ENCODE measurements at places on chromosomes 1 and 21.
A peak's percentile ranks its signal among the peaks of the same experiment; 100 is the strongest.

DNA sequence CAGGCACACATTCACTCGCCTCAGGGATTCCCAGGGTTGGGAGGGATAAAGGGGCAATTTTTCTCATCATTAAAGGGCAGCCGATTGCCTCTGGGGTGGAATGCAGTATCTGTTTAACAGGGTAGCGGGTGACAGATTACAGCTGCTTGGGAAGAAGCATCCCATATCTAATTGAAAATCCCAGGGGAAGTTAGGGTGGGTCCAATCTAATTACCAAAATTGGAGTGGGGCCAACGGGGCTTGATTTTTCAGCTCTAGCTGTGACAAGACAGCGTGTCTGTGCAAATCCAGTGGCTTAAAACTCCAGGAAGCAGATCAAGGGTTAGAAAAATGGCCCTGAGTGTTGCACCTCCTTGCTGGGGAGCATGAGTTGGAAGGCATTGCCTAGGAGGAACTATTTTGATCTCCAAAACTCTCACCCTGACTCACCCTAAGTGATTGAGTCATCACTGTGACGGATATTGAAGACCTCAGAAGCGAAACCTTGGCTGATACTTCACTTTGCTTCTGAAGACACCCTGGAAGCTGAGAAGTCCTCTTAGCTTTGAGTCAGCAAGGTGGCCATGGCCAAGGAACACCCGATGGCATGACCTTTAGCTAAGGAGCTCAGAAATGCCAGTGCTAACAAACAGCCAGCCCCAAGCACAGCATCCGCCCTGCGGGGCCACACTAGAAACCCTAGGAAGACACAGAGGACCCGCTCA lies 46.0 kb downstream of the GRHL3 start:
- DNase-seq, result peak; percentile 61

- DNase-seq, result no peak
Measured at GRCh38 chr1:246572785-246573184, 6.5 kb downstream of the CNST start.

- DNase-seq, result no peak
Measured at GRCh38 chr1:248373761-248374160, 1.8 kb upstream of the OR2T6 start.

- DNase-seq, result no peak
Measured at GRCh38 chr1:224801844-224802490, 127.5 kb upstream of the DNAH14 start.

DNA sequence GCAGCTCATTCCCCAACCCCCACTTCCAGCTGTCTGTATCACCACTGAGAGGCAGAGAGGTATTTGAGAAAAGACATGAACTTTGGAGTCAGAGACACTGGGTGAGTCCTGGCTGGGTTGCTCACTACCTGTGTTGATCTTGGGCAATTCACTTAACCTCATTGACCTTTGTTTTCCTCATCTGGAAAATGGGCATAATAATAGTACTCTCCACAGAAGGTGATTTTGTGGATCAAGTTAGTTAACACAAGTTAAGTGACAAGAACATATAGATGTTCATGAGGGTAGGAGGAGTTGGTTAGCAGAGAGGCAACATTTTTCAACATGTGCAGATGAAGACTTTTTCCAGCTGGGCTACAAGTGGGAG lies 17.1 kb upstream of the ETV3L start:
- DNase-seq, result no peak

DNA sequence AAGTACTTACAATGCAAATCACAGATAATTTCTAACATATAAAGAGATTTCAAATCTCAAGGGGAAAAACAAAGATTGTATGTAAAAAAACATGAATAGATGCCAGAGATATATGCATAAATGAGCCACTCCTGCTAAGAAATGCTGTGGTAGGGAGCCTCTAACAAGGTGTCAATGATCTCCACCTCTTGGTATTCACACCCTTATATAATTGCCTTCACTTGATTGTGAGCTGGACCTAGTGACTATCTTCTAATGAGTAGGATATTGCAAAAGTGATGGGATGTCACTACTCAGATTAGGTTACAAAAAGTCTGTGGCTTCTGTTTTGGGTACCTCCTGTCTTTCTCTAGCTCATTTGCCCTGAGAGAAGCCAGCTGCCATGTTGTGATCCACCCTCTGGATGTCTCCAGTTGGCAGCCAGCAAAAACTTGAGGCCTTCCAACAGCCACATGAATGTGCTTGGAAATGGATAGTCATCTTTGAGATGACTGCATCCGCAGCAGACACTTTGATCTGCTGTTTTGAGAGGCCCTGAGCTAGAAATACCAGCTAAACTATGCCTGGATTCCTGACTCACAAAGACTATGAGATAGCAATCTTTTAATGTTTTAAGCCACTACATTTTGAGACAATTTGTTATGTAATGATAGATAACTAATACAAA lies 196.1 kb upstream of the FGGY start:
- DNase-seq, result no peak

- no peak for DNase-seq
Measured at GRCh38 chr1:10953505-10954193, 58.8 kb upstream of the TARDBP start.

DNA sequence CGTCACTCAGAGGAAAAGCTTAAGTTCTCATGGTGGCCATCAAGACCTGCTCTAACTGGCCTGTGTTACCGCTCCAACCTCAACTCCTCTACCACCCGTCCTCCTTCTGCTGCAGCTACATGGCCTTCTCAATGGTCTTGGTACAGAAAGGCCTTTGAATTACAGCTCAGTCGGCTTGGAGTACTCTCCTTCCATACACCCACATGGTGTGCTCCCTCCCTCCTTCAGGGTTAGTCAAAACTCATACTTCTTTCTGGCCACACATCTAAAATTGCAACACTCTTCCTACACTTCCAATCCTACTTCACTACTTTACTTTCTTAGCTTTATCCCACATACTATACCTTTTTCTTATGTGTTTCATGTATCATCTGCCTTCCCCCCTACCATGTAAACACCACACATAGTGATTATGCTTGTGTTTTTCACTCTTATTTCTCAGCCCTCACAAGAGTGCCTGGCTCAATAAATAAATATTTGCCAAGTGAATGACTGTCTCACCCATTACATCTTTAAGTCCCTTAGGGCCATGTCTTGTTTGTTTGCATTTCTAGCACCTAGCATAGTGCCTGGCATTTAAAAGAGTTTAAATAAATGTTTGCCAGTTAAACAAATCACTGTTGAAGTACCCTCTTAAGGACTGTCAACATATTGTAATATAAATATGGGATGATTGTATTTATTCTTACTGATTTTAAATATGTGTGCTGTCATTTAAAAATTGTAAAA lies 37.6 kb upstream of the HMCN1 start:
- DNase-seq, result no peak

- no peak for DNase-seq
Measured at GRCh38 chr1:109279615-109280278, 3.2 kb downstream of the PSRC1 start.

DNA sequence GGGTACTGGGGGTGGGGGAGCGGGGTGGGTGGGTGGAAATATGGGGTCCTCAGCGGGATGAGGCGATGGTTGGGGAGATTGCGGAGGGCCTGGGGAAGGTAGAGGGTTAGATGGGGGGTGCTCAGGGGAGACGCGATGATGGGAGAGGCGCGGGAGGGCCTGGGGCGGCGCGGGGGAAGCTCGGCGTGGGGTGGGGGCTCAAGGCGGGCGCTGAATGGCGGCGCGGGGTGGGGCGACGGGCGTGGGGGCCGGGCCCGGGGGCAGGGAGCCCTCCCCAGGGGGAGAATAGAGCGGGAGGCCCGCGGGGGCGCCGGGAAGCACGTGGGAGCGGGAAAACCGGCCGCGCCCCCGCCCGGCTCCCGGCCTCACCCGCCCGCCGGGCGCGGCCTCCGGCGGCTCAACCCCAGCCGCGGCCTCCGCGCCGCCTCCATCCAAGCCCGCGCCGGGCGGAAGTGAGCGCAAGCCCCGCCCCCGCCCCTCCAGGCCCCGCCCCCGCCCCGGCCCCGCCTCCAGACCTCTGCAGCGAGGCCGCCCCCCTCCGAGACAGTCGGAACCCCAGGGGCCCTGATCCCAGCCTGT lies at the start of gene FAAP20:
FAAP20 (minus strand) TSS at position 454 of the 579 bp plus-strand sequence; CDS start at position 431, 23 bp downstream.
- peak; percentile 65 for DNase-seq

DNA sequence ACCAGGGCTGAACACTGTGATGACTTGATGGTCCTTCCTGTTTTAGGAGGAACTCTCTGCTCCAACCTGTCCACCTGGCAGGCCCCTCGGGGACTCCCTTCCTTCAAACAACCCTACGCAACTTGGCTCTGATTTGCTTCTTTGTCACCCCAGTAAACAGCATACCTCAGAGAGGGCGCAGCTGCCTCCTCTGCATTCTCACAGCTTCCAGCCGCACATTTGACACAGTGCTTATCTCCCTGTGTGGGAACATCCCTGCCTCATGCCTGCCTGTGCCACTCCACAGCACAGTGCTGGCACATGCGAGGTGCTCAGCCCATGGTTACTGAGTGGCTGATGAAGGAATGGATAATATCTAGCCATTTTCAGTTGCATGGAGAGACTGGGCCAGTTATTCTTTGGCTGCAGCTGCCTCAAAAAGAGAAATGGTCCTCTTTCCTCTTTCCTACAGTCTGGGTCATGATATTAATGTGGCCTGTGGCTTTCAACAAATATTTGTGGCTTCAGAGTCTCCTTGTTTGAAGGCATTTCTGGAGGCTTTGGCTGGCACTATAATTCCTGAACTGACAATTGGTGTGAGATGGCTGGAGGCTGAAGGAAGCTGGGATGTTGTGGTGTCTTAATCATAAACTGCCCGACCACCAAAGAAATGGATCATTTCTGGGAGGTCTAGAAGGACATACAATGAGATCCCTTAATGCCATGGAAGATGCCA lies 77.9 kb downstream of the TENT5C start:
- DNase-seq, result no peak

DNA sequence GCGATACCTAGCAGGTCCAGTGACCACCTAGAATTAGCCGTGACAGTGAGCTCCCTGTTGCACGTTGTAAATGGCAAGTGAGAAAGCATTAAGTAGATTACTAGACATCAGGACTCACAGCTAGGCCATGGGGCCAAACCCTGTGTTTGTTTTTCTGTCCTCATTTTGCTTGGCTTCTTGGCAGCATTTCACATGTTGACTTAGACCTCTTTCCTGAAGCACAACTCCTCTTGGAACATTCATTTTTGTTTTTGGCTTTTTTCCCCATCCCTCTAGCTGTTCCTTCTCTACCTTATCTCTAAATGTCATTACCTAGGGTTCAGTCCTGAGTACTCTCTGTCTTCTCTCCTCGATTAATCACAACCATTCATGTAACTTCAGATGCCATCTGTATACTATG lies 16.9 kb upstream of the PTPN14 start:
- no peak for DNase-seq

GRCh38 chr1:54516249-54516920 lies 31.6 kb upstream of the ACOT11 start:
- no peak for DNase-seq

DNA sequence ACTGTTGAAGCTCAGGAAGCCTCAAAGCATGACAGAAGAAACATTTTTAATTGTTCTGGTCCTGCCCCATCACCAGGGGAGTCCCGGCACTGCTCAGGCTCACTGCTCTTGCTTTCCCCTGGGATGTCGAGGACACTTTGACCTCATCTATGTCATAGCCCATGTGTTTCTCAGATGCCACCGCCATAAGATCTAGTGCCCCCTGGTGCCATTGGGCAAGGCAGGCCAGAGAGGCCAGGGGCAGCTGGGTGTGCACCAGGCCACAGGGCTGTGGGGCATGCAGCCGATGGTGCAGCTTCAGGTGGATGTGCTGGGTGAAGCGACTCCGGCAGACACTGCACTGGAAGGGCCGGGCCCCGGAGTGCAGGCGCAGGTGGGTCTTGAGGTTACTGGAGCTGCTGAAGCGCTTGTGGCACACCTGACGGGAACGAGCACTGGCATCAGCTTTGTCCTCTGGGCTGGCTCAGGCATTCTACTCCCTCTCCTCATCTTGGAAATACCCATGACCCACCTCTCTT lies 7.7 kb upstream of the CRYBG2 start:
- no peak for DNase-seq

- DNase-seq, result no peak
Measured at GRCh38 chr1:238005116-238005515, 114.4 kb upstream of the ZP4 start.

GRCh38 chr1:234702342-234703000 lies 92.5 kb upstream of the IRF2BP2 start:
- DNase-seq, result no peak

- no peak for DNase-seq
Measured at GRCh38 chr1:153985941-153986761, at the start of gene RAB13. Gene RAB13, minus strand, starts transcription at chr1:153986339. Its CDS starts 103 bp downstream, at chr1:153986236.

- DNase-seq, result no peak
Measured at GRCh38 chr1:111878649-111879048, 110.8 kb downstream of the KCND3 start.

- DNase-seq, result no peak
Measured at GRCh38 chr21:43345746-43346409, 81.1 kb downstream of the SIK1 start.

DNA sequence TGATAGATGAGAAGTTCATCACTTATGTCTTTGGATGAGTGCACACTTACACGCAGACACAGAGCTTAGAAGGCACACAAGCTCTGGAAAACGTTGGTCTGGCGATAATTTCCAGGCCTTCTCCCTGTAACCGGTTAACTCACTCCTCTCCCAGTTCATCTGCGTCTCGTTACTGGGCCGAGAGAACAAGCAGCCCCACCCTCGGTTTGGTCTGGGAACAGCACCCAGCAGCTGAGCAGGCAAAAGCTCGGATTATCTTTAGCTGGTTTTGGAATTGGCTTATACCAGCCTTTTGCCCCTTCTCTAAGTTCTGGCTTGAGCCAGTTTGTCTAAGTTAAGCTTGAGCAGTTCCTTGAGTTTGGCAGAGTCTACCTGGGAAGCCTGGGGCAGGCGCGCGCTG lies 27.3 kb upstream of the COL6A1 start:
- DNase-seq, result no peak

- DNase-seq, result no peak
Measured at GRCh38 chr1:81430955-81431623, 369.6 kb upstream of the ADGRL2 start.

- no peak for DNase-seq
Measured at GRCh38 chr1:32337855-32338636, 2.0 kb upstream of the MARCKSL1 start.

DNA sequence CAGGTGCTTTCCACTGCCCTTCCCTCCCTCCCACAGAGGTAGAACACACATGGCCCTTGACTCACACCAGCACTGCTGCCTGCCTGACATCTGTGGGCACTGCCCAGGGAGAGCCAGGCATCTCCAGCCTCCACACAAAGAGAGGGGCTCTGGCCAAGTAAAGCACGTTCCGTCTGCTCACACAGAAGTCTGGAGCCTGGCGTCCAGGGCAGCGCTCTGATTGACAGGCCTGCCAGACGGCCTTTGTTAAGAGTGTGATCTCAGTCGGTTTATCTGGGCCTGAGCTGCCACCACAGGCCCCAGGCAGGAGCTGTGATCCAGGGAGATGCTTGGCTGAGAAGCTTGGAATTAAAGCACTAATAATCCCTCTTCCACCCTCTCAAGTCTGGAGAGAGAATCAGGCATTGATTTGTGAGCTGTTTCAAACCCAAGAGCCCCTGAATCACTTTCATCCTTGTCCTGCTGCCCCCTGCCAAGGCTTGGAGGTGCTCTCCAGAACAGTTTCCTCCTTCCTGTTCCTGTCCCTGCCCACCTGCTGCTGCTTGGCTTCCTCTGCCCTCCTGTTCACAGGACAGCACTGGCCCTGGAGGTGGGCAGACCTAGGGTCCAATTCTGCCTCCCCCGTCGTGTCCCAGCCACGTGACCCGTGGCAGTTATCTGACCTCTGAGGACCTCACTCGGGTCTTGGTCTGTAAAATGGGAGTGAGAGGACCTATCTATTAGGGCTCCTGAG lies 3.7 kb downstream of the DMRTB1 start:
- DNase-seq, result no peak
